ENCODE measurements at places on chromosomes 6 and 20. TPM values are rescaled to one million over a fixed set of nuclear protein-coding genes. Genes with fewer than 3 reads are reported as not detected.

- DNase-seq, result peak; percentile 97
Observed at GRCh38 chr20:23145281-23145700, 59.2 kb upstream of the CD93 start.

DNA sequence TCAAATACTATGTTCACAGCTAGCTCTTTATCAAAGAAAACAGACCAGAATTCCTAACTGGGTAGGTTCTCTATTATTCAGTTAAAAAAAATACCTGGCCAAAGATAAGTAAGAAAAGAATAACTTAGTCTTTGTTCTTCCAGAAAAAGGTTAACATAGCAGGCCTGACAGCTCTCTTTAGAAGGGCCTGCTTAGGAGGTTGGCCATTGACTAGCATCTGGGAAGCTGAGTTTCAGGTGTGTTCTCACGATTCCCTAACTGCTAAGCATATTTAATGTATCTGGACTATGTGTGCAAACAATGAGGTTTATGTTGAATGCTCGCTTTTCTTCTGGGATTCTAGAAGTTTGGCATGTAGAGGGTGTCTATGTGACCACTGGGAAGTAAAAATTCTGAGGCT, 618.9 kb downstream of the HACE1 start:
- DNase-seq, result no peak

- DNase-seq, result no peak
Observed at GRCh38 chr6:142947714-142948480, 2.9 kb upstream of the HIVEP2 start.

DNA sequence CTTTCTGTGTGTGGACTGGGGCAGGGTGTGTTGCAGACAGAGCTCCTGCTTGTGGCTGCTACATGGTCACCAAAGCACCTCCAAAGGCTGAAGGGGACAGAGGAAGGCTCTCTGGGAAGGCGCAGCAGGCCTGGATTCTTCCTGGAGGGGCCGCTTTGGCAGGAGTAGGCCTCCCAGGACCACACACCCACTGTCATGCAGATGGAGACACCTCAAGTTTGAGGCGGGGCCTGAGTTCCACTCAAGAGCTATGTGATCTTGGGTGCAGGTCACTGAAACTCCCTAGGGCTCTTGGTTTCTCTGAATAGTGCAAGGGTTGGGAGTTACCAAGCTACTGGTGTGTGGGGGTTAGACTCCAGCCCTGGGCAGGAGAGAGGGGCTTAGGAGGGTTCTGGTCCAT, 27.9 kb downstream of the EFCAB8 start:
- DNase-seq, result no peak

- DNase-seq, result no peak
Observed at GRCh38 chr20:49759266-49759950, 45.7 kb upstream of the B4GALT5 start.

GRCh38 chr6:44855562-44856411, 468.3 kb downstream of the CDC5L start:
- peak; percentile 24 for DNase-seq

GRCh38 chr6:25448965-25449538, 169.9 kb downstream of the CARMIL1 start:
- no peak for DNase-seq

DNA sequence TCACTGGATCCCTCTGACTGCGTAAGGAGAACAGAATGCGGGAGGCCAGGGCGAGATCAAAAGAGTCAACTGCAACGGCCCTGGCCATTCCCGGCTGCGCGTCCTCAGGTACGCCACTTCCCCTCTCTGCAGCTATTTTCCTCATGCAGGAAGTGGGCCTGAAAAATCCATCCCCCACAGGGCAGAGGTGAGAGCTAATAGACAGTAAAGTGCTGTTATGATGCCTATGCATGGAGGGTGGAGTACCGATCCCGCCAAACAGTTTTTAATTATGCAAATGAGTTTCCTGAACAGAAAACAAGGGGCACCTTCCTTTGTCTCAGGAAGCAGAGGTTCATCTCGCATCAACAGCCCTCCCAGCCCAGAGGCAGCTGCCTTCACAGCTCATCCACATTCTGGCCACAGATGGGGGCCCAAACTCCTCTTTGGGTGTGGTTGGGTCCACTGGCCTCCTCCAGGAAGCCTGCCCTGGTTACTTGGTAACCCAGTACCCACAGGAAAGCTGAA, 9.3 kb downstream of the PREX1 start:
- DNase-seq, result no peak

DNA sequence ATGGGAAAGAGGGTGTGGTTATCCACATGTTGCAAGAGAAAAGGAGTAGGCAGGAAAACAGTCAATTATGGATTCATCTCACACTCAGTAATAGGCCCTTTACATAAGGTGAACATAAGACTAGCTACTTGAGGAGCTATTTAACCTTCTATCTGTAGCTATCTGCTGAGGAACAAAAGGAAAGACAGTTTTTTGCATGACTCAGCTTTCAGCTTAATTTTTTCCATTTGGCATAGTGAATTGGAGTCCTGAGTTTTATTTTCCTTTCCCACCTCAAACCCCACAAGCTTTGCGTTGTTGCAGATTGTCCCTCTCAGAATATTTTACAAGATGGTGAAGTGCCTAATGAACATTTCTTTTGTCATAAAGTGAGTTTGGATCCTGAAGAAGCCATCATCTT, 32.4 kb downstream of the UBD start:
- DNase-seq, result no peak

- DNase-seq, result peak; percentile 56
Observed at GRCh38 chr6:41098366-41098765, 25.6 kb downstream of the NFYA start.

DNA sequence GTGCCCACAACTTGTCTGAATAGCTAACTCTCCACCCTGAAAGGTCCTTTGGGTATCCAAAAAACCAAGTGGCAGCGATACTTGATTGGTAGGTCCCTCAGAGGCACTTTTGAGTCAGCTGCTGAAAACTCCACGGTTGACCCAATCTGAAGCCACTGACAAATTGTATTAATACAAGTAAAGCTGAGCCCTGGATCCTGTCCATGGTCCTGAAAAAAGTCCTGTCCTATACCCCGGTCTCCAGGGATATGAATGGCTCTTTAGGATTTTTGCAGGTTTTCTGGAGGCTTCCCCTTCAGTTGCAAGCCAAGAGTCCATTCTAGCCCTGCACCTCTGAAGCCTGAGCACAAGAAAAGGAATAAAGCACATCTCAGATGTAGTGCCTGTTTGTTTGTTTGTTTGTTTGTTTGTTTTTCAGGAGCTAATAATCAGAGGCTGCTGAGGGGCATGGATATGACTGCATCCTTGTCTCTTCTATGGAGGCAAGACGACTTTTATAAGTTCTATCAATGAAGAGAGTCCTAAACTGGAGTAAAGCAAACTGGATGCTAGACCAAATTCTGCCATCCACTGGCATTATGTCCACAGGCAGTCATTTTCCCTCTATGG, 1.7 kb upstream of the SLC12A5 start:
- DNase-seq, result peak; percentile 37

DNA sequence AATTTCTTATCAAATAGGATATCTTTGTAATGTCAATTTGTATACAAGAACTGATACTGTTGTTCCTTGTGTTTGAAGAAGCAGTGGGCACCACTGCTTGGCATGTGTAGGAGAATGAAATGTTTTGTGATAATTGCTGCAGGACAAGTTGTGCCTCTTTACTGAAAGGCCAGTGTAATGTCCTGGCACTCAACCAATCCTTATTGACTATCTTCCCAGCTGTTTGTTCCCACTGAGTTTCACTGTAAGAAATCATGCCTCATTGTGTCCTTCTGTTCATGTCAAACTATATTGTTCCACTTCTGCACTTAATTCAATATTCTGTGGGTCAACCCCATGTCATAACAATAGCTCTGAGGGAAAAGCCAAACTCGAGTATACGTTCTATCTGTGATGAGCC, 136.1 kb upstream of the FAM83B start:
- no peak for DNase-seq

DNA sequence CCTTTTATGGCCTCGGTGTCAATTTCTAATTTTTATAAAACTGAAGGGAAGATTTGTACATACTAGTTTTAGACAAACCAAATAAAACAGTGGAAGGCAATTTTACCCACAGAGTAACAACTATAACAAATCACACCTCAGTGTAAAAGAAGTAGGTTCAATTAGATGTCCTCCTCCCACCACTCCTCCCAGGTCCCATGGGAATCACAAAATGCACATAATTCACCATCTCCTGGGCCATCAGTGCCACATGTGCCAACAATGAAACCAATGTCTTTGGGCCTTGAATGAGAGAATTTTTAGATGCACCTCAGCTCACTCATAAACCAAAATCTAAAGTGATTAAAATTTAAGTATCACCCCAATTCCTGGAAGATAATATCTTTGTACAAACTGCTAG, 267.8 kb downstream of the BTBD9 start:
- DNase-seq, result no peak

GRCh38 chr6:154500769-154501577, 9.5 kb downstream of the CNKSR3 start:
- peak; percentile 67 for DNase-seq

DNA sequence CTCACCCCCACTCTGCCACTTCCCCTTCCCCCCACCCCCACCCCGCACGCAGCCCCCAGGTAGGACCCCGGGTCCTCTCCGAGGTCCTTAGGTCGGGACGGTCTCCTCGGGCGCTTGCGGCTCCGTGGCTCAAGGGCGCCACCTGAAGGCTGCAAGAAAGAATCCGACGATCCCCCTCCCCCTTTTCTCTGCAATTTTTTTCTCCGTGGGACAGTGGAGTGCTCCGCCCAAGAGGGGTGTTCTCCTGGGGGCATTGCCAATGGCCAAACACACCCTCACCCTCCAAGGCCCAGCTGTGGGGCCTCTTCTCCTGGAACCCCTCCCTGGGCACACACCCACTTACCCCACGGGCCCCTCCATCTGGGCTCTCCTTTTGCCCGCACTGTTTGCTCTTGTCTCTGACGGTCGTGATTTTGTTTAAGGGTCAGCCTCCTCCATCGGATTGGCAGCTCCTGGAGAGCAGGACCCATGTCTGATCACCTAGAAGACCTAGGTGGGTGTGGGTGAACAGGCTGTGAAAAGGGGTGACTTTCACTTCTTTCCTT, 1.1 kb upstream of the TMEM74B start:
- DNase-seq, result peak; percentile 48

GRCh38 chr6:1247056-1247455, 64.8 kb upstream of the FOXQ1 start:
- no peak for DNase-seq

- no peak for DNase-seq
Observed at GRCh38 chr6:1657771-1658165, 48.1 kb downstream of the FOXC1 start.

DNA sequence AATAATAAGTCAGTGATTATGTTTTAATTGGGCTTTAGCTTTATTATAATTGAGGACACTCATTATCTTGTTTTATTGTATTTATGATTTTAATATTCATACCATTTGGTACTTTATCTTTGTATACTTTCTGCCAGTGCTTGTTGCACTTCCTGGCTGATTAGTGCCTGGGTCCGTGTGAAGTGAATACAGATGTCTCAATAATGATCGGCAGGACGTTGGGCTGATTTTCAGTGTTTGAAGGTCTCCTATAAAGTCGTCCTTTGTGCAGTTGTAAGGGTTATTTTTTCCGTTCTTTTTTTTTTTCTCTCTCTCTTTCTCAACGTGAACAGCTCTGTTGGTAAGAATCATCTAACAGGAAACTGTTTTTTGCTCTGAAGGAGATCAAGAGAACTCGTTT, 450.0 kb upstream of the POU3F2 start:
- DNase-seq, result no peak

DNA sequence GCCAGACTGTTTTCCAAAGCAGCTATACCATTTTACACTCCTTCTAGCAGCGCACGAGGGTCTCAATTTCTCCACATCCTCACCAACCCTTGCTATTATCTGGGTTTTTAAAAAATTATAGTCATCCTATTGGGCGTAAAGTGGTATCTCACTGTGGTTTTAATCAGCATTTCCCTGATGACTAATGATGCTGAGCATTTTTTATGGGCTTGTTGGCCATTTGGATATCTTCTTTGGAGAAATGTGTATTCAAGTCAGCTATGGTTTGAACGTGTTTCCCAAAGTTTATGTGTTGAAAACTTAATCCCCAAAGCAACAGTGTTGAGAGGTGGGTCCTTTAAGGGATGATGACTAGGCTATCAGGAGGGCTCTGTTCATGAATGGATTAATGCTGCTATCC, 6.7 kb downstream of the MCUR1 start:
- DNase-seq, result no peak

GRCh38 chr6:127073222-127073621, 45.2 kb upstream of the RSPO3 start:
- DNase-seq, result no peak

DNA sequence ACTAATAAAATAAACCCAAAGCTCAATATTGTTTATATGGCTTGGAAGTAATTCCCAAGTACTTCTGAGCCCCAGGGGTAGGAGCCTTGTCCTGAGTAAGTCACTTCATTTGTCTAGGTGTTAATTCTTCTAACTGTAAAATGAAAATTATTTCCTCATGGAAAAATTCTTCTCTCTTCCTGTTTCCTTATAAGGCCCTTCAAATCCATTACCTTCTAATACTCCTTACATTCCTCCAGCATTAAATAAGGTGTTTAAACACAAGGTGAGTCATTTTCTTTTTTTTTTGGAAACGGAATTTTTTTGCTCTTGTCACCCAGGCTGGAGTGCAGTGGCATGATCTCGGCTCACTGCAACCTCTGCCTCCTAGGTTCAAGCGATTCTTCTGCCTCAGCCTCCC, 41.9 kb downstream of the PRR18 start:
- DNase-seq, result no peak

DNA sequence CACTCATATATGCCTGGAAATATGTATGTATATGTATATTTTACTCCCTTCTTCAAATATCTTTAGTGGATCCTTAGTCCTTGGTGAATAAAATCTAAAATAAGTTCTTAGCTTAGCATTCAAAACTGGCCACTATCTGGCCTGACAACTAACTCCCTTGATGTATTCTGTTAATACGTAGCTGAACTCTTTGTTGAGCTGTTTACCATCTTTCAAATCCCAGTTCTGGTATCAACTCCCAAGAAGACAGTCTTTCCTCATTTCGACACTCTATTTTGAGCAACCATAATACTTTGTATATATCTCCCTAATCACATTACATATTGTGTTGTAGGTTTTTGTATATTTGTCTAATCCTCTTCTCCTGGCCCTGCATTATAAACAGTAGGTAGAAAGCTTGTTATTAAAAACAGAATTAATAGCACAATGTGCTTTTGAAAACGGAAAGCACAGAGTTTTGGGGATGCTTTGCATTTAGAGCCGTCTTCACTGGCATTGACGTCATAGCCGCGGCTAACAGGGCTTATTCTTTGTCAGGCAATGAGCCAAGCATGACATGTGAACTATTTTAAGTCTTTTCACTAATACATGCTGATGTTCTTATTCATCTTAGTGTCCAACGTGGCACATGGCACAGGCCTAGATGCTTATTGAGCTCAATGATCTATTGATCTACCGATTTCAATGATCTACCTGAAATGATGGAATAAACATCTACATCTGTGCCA, 47.2 kb upstream of the CCN2 start:
- no peak for DNase-seq

BMP6 gene
- total RNA-seq, result 221 TPM

DEFB124 gene
- not detected for total RNA-seq

SLC17A3 gene
- not detected for total RNA-seq

CYP21A2 gene
- total RNA-seq, result 0.32 TPM

NKAIN2 gene
- total RNA-seq, result not detected

DNAAF9 gene
- 16.7 TPM for total RNA-seq

Measured in endothelial cell of umbilical vein (primary cell).